A673 (cell line): ENCODE measurements at places on chromosomes 11 and 22. TPM values are rescaled to one million over a fixed set of nuclear protein-coding genes. Genes with fewer than 3 reads are reported as not detected.

CHORDC1 gene
- total RNA-seq, result 186 and 244 TPM in 2 replicates

TRMU gene
- 83.0 and 90.1 TPM in 2 replicates for total RNA-seq

SART1 gene
- total RNA-seq, result 95.8 and 96.3 TPM in 2 replicates

OR6A2 gene
- not detected in 2 replicates for total RNA-seq

COX8A gene
- total RNA-seq, result 615 and 652 TPM in 2 replicates

MEI1 gene
- total RNA-seq, result 0.09 and 0.24 TPM in 2 replicates

PDE2A gene
- 0.58 and 1.2 TPM in 2 replicates for total RNA-seq

PTGDR2 gene
- total RNA-seq, result 0.09 and 0.17 TPM in 2 replicates

GRAP2 gene
- total RNA-seq, result not detected in 2 replicates

GSTT2B gene
- total RNA-seq, result 0.54 and 0.76 TPM in 2 replicates

OR51B4 gene
- not detected in 2 replicates for total RNA-seq

FGF19 gene
- 0.69 TPM in 1 of 2 replicates, not detected in the other for total RNA-seq

SLC17A6 gene
- not detected in 2 replicates for total RNA-seq

ESAM gene
- 1.2 and 1.5 TPM in 2 replicates for total RNA-seq

APOL4 gene
- 1.6 and 4.2 TPM in 2 replicates for total RNA-seq

MMP8 gene
- total RNA-seq, result 0.21 and 0.33 TPM in 2 replicates

RIMBP3B gene
- total RNA-seq, result 0.87 and 1.0 TPM in 2 replicates

APOBEC3G gene
- total RNA-seq, result 2.5 and 3.2 TPM in 2 replicates

GGTLC3 gene
- total RNA-seq, result not detected in 2 replicates

PDGFD gene
- total RNA-seq, result 6.0 and 6.1 TPM in 2 replicates

SNX32 gene
- 2.0 and 2.1 TPM in 2 replicates for total RNA-seq

GGT5 gene
- total RNA-seq, result not detected in 2 replicates

TCP11L1 gene
- total RNA-seq, result 43.7 and 44.5 TPM in 2 replicates

BET1L gene
- total RNA-seq, result 22.2 and 26.2 TPM in 2 replicates

PDGFB gene
- 0.09 and 0.13 TPM in 2 replicates for total RNA-seq

TSGA10IP gene
- total RNA-seq, result not detected in 2 replicates

NFAM1 gene
- 2.4 and 3.8 TPM in 2 replicates for total RNA-seq

C11orf87 gene
- not detected in 2 replicates for total RNA-seq

BACE1 gene
- total RNA-seq, result 13.7 and 15.0 TPM in 2 replicates

NCR3LG1 gene
- 5.0 and 5.8 TPM in 2 replicates for total RNA-seq

ISX gene
- total RNA-seq, result not detected in 2 replicates

SHISA8 gene
- 1.4 and 1.8 TPM in 2 replicates for total RNA-seq

RCOR2 gene
- total RNA-seq, result 3.9 and 7.6 TPM in 2 replicates

SOX6 gene
- total RNA-seq, result 27.5 and 32.1 TPM in 2 replicates

MUC5AC gene
- total RNA-seq, result not detected in 2 replicates

SLC6A5 gene
- total RNA-seq, result not detected in 2 replicates

FAM180B gene
- total RNA-seq, result 0.28 and 0.62 TPM in 2 replicates

SCGB1A1 gene
- not detected in 2 replicates for total RNA-seq

PAMR1 gene
- 0.39 and 0.62 TPM in 2 replicates for total RNA-seq

UPK3A gene
- not detected in 2 replicates for total RNA-seq

FADS1 gene
- 442 and 490 TPM in 2 replicates for total RNA-seq

OR51A4 gene
- total RNA-seq, result not detected in 2 replicates

OR2AG1 gene
- total RNA-seq, result not detected in 2 replicates

MS4A1 gene
- total RNA-seq, result not detected in 2 replicates

PRODH gene
- 10.9 and 15.0 TPM in 2 replicates for total RNA-seq

BCO2 gene
- 2.5 and 2.6 TPM in 2 replicates for total RNA-seq

DRD4 gene
- total RNA-seq, result 3.0 and 3.7 TPM in 2 replicates

KRTAP5-3 gene
- total RNA-seq, result not detected in 2 replicates

TRPC6 gene
- not detected in 2 replicates for total RNA-seq

PNPLA5 gene
- not detected in 2 replicates for total RNA-seq

MRGPRX3 gene
- not detected in 2 replicates for total RNA-seq

OR8A1 gene
- total RNA-seq, result not detected in 2 replicates

SLC39A13 gene
- 53.3 and 64.2 TPM in 2 replicates for total RNA-seq
